ENCODE measurements at places on chromosomes 7 and 10. TPM values are rescaled to one million over a fixed set of nuclear protein-coding genes. Genes with fewer than 3 reads are reported as not detected.

Gene CTTNBP2
- 7.9 TPM for total RNA-seq

Gene SPDYE8
- total RNA-seq = not detected

Gene HMX2
- total RNA-seq = not detected

Gene AFAP1L2
- 7.9 TPM for total RNA-seq

Gene LRRC18
- total RNA-seq = not detected

Gene WDR86
- 4.1 TPM for total RNA-seq

Gene PTF1A
- total RNA-seq = not detected

Gene ZNF438
- 12.4 TPM for total RNA-seq

Gene EN2
- total RNA-seq = 0.14 TPM

Gene VSIR
- 135 TPM for total RNA-seq

Gene INHBA
- 71.2 TPM for total RNA-seq

Gene TMEM248
- 82.1 TPM for total RNA-seq

Gene TUBAL3
- total RNA-seq = not detected

Gene ASB15
- total RNA-seq = not detected

Gene NEURL1
- total RNA-seq = 0.37 TPM

Gene NKX1-2
- total RNA-seq = not detected

Gene WEE2
- not detected for total RNA-seq

Gene THSD7A
- 6.6 TPM for total RNA-seq

Gene ABCA13
- 0.19 TPM for total RNA-seq

Gene ENTPD1
- total RNA-seq = 92.9 TPM

Gene FGFBP3
- total RNA-seq = 1.00 TPM

Gene HOXA3
- total RNA-seq = 7.2 TPM

Gene GDF10
- total RNA-seq = 1.5 TPM

Gene CTAGE8
- 0.60 TPM for total RNA-seq

Gene HTR5A
- not detected for total RNA-seq

Gene GPR37
- total RNA-seq = 0.29 TPM

Gene SFTPA1
- 0.83 TPM for total RNA-seq

Gene HOXA6
- 8.6 TPM for total RNA-seq
